Stimulated activated CD4-positive, alpha-beta T cell treated with anti-CD3 and anti-CD28 coated beads, TNF-alpha, amount 100 ng/mL, for 1 hour (primary cell): ENCODE measurements at places on chromosomes 7 and 10.

DNA sequence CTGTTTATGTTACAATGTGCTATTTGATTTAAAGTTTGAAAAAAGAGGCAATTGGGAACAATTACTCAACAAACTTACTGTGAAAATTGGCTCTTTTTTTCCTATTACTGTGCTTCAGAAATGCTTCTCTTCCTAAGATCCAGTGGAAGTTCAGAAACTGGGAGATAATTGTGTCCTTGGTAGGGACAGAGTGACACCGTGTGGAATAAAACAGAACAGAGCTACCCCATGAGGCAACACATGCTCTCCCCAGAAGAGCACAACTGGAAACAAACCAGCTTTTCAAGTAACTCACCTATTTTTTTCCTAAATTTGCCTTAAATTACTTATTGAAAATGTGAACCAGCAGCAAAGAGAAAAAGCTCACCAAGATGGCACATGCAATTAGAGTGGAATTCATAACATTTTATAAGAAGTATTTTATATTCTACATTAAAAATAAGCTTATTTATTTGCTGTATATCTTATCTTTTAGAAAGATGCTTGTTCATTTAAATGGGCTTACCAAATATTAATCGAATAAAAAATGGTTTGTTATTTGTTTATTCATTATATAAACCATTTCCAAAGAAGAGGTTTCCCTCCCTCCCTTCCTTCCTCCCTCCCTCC is 346.1 kb upstream of the ANKRD30A start:
- DNase-seq, result no peak

DNA sequence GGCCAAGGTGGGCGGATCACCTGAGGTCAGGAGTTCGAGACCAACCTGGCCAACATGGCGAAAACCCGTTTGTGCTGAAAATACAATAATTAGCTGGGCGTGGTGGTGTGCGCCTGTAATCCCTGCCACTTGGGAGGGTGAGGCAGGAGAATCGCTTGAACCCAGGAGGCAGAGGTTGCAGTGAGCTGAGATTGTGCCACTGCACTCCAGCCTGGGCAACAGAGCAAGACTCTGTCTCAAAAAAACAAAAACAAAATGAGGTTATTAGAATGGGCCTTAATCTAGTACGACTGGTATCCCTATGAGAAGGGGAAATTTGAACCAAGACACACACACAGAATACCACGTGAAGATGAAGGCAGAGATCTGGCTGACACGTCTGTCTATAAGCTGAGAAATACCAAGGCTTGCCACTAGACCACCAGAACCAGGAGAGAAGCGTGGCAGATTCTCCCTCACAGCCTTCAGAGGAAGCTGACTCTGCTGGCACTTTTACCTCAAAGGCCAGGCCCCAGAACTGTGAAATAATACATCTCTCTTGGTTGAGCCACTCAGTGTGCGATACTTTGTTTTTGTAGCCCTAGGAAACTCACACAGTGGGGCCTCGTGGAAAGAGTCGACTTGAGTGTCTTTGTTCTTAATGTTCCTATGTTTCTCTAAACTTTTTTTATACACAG is 59.6 kb downstream of the TMEM209 start:
- DNase-seq, result no peak

DNA sequence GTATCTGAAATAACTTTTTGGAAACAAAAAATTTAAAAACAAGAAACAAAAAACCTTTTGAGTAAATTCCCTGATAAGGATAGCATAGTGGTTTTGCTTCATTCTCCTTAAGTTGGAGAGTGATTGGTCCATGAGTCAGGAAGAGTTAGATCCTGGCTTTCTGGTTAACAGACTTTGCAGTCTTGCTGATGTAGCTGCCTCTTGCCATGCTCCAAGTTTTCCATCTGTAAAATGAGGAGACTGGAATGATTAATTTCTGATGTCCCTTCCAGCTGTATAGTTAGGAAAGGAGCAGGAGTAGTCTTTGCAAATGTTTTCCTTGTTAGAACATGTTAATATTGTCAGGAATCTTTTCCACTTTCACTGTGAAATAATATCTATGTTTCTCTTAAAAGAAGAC is 266.6 kb downstream of the DNAJB9 start:
- DNase-seq, result no peak

- DNase-seq, result no peak
Observed at GRCh38 chr10:120477021-120477742, 20.2 kb downstream of the PLPP4 start.

- no peak for DNase-seq
Observed at GRCh38 chr10:51759896-51760534, 60.6 kb upstream of the CSTF2T start.

GRCh38 chr7:133530682-133531081 is 277.8 kb downstream of the EXOC4 start:
- DNase-seq, result no peak

DNA sequence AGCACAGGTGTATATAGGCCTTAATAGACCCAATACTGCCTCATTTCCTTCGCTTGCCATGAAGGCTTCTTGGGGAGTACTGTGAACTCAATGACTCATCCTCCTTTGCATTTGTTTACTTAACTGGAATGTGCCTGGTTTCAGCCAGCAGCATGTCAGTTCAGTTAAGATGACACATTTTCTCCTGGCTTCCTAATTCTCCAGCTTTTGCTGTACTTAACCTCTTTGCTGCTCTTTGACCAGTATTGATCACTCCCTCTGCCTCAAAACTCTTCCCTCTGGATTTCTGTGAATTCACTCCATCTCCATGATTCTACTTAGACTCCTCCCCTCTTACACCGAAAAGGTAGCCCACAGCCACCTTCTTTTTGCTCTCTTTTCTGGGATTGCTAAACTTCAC is 135.7 kb downstream of the MAGI2 start:
- DNase-seq, result no peak

DNA sequence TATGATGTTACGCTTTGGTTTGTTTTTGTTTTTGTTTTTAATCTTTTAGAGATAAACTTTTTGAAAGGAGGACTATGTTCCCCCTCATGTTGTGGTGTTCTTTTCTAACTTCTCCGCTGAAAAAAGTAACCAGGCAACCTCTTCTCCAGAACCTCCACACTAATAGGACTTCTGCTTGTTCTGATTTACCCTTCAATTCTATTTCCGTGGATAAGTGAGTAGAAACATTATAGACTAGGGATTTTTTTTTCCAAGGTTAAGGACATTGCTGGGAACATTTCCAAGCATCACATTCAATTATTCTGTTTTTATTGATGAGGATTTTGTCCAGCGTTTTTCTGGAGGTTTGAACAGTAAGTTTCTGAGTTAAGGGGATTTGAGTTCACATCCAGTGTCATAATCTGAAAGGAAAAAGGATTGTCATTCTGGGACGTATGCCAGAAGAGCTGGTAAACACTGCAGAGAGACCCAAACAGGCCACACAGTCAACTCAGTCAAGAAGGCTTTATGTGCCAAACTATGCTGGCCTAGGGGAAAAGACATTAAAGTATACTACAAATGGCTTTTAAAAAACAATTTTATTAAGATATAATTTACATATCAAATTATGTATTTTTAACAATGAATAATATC is 28.3 kb upstream of the RALA start:
- DNase-seq, result no peak

DNA sequence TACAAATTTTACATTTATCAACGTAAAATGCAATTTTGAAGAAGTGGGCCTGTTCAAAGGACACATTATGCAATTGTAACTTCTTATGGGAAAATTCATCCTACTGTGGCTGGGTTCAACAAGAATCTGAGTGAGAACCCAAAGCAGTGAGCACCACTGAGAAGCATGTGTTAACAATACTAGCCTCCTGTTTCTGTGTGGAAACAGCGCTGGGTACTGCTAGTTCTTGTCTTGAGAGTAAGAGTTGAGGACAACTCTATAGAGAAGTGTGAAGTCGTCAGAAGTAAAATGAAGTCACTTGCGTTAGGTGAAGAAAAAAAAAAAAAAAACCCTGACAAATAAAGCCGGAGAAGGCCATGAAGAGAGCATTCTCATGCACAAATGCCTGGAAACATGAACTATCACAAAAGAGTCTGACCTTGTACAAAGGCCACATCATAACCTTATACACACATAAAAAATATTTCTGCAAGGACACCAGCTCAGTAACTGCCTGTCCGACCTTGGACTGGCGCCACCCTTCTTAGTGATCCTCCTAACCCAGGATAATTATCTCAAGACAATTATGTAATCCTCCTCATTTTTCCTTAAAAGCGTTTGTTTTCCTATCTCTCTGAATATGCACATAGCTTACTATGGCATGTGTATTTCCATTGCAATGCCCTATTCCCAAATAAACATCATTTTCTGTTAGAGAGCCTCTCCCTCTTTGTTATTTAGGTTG is 554.9 kb downstream of the HTR7 start:
- no peak for DNase-seq

DNA sequence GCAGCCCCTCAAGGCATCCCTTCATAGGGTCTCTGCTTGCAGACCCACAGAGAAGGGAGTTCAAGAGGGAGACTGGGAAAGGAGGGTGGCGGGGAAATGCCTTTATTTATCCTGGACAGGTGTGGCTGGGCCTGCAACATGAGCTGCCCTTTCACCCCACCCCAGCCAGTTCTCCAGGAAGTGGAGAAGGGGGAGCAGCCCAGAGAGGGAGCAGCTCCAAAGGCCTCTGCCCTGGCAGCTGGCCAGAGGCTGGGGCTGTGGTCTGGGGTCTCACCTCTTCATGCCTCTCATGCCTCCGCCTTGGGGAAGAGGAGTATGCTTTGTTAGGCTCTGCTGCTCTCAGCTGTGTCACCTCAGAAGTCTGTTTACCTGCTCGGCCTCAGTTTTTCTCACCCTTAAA is 3.1 kb downstream of the LDB3 start:
- no peak for DNase-seq

GRCh38 chr7:25031432-25031831 is 51.5 kb upstream of the OSBPL3 start:
- no peak for DNase-seq

DNA sequence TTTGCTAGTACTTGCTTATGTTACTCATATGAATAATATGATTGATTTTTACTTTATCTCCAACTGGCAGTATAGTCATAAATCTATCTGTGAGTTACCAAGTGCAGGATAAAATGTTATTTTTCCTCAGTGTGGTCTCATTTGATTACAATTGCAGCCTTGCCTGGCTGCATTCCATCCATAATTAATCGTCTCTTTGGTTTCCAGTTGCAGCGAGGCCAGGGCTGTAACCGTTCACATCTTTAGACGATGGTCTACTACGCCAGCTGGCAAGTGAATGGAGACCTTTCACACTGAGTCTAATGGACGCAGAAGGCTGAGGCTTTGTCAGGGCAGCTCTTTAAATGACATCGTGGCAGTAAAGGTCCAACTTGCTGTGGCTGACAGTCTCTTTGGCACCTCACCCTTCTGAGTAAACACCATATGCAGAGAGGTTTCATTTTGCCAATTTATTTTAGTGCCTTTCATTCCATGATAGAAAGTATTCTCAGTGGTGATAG is 84.0 kb downstream of the ARL4A start:
- no peak for DNase-seq

DNA sequence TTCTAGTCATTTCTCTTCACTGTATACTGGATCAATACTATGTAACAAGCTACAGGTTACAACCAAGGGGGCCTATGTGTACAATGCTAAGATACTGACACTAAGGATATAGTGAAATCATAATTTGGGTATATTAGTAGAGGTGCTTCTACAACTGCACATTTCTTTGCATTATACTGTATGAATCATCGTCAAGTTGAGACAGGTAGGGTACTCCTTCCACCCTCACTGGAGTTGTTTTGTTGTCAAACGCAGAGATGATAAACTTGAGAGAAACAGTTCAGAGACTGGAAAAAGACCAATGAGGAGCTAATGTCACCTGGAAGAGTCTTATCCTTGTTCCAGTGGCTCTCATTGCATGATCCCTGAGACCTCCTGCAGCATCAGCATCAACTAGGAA is 208.2 kb upstream of the PRPS1L1 start:
- DNase-seq, result no peak

DNA sequence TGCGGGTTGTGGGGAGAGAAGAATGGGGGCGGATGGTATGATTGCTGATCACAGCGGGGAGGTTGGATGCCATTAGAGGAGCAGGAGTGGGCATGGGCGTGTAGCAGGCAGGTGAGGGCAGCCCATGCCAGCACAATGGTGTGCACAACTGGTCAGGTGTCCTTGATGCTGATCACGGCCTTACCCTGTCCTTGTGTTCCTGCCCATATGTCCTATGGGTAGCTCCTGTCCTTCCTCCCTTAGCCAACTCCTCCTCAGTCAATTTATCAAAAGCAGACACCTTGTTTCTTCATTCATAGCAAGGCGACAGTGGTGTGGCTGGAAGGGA is 30.7 kb downstream of the WDR86 start:
- no peak for DNase-seq

- no peak for DNase-seq
Observed at GRCh38 chr7:17097668-17098297, 200.7 kb upstream of the AHR start.

- DNase-seq, result no peak
Observed at GRCh38 chr10:64484811-64485330, 963.7 kb downstream of the REEP3 start.

DNA sequence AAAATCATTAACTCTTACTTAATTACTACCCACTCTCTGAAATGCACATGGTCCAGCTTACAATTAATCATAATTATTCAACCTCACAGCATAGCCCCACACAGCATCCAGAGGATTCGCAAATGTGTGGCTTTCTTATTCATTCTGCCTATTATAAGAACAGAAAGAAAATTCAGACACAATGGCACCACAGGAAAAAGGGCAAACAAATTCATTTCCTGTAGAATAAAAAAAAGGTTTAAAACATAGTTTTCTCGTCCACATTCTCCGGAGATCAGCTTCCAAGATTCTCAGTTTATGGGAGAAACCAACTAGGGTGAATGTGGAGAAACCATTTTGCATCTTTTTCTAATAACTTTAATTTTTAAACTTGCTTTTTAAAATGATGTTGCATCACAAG is 201.6 kb downstream of the PARD3 start:
- DNase-seq, result no peak

GRCh38 chr7:6198689-6199595 is 73.5 kb downstream of the CYTH3 start:
- DNase-seq, result no peak

- no peak for DNase-seq
Observed at GRCh38 chr7:102044984-102045673, 227.7 kb downstream of the CUX1 start.

DNA sequence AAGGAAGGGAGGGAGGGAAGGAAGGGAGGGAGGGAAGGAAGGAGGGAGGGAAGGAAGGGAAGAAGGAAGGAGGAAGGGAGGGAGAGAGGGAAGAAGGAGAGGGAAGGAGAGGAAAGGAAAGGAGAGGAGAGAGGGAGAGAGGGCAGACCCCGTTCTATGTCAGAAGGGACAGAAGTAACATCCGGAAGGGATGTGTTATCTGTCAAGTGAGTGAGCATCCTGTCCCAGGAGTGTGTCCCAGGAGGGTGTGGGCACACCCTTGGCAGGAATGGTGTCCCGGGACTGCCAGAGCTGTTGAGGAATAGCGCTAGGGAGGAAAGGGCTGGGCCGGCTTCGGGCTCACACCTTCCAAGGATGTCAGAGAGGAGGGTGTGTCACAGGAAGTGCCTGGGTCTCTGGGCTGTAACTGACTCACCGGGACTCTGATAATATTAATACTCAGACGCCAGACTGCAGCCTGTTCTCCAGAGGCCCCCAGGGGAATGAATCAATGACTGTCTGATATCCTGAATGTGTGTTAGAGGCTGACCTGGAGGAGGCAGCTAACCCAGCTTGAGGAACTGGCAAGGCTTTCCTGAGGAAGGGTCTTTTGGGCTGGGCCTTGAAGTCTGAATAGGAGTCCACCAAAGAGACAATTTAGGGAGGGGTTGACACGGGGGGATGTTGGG is 125.6 kb upstream of the TNRC18 start:
- DNase-seq, result no peak
